Effector memory CD4-positive, alpha-beta T cell (primary cell): ENCODE measurements at places on chromosomes 2 and 18.
A peak's percentile ranks its signal among the peaks of the same experiment; 100 is the strongest.

DNA sequence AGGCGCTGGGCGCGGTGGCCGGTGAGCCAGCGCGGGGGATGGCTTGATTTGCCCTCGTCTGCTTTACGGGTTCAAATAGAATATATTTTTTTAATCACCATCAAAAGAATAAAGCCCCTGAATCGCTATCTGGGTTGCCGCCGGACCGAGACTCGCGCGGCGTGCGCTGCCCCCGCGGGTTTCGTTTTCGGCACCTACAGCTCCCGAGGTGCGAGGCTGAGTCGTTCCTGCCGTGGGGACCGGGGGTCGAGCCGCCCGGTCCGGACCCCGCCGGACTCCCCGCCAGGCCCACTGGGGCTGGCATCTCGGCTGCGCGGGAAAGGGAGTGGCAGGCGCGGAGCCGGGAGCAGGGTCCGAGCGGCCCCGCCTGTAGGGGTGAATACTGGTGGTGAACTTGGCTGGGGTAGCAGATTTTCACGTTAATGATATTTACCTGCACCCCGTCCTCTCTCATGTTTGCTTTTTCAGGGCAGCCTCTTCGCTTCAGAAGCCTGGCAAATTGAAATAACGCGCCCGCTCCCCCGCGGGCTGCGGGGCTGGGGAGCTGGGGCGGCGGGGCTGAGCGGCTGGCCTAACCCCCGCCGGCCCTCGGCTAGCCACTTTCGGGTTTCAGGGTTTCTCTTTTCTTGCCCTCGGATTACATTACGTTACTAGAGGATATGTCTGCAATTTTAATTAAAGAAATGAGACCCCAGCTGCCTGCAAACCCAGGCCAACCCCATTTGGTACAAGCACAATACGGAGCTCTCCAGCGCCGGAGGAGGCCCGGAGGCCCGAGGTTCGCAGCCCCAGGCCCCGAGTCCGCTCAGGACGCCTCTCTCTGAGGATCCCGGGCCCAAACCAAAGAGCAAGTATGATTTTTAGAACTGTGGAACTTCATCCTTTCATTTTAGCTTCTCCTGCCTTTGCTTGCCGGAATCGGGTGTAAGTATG is 1.7 kb upstream of the CELF4 start:
- no peak for DNase-seq
- H3K4me3 ChIP-seq: peak overlapping the region; percentile 49
- H3K27me3 ChIP-seq: peaks cover 31% of the 10 kb centered on the region
- peaks cover 10% of the 10 kb centered on the region for H3K4me1 ChIP-seq

DNA sequence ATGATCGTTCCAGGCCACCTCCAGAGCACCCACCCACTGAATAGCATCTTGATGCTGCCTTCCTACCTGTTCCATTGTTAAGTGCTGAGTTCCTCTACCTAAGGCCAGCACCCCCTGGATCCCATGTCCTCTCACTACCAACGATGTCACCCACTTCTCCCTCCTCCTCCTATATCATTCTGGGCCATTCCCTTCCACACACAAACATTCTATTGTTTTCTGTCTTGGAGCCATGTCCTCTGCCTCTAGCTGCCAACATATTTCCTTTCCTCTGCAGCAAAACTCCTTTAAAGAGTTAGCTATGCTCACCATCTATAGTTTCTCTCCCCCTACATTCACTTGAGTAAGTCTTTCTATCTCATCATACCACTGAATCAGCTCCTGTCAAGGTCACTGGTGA is 64.0 kb upstream of the ACKR3 start:
- H3K36me3 ChIP-seq: no peaks in the 10 kb centered on the region
- no peak for DNase-seq
- H3K4me1 ChIP-seq: peaks cover 6% of the 10 kb centered on the region
- H3K27ac ChIP-seq: no peak overlapping the region

GRCh38 chr18:13424363-13424762 is 205.8 kb downstream of the LDLRAD4 start:
- H3K27me3 ChIP-seq: no peaks in the 10 kb centered on the region
- DNase-seq: no peak
- H3K36me3 ChIP-seq: no peaks in the 10 kb centered on the region
- H3K4me1 ChIP-seq: peaks cover 13% of the 10 kb centered on the region

GRCh38 chr2:207801259-207801658 is 31.6 kb upstream of the FZD5 start:
- no peaks in the 10 kb centered on the region for H3K27me3 ChIP-seq
- DNase-seq: no peak
- no peaks in the 10 kb centered on the region for H3K4me1 ChIP-seq
- no peaks in the 10 kb centered on the region for H3K36me3 ChIP-seq

GRCh38 chr2:36451512-36451911 is 95.9 kb downstream of the CRIM1 start:
- no peak overlapping the region for H3K4me3 ChIP-seq
- no peaks in the 10 kb centered on the region for H3K36me3 ChIP-seq
- no peak overlapping the region for H3K27ac ChIP-seq

DNA sequence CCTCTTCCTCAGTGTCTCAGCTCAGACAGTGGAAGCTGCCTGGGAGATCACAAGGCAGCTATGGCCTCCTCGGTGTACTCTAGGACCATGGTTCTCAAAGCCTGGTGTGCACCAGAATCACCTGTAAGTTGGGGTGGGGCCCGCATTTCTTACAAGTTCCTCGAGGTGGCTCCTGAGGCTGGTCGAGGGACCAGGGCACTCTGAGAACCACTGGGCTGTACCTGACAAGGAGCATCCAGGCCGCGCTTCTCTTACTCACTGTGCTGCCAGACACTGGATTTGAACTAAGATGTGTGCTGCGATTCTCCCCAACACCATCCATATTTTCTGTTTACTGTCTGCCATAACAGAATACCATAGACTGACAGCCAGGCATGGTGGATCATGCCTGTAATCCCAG is 59.5 kb downstream of the DIPK1C start:
- peaks cover 2% of the 10 kb centered on the region for H3K4me1 ChIP-seq
- no peaks in the 10 kb centered on the region for H3K36me3 ChIP-seq
- DNase-seq: no peak
- no peak overlapping the region for H3K4me3 ChIP-seq
- H3K27me3 ChIP-seq: no peaks in the 10 kb centered on the region
- H3K27ac ChIP-seq: no peak overlapping the region

- no peaks in the 10 kb centered on the region for H3K36me3 ChIP-seq
- DNase-seq: no peak
- H3K27ac ChIP-seq: no peak overlapping the region
These were observed 1.7 kb upstream of the PER2 start for GRCh38 chr2:238290091-238290509.

DNA sequence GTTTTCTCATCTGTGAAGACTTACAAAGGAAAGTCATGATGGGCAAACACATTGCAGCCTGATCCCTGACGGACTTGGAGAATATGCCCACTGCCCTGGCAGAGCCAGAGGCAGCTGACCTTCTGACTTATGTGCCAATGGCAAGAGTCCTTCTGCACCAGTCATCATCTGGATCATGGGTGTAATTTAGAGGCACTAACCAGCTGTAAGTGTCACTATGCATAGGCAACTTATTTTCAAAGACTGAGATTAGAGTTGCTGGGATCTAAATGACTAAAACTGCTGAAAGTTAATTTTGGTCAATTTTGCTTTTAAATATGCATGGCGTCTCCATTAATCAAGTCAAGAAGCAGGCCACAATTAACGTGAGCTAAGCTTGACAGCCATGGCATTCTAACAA is 261.2 kb downstream of the BCL11A start:
- no peak overlapping the region for H3K4me3 ChIP-seq
- no peak overlapping the region for H3K27ac ChIP-seq
- no peaks in the 10 kb centered on the region for H3K4me1 ChIP-seq
- H3K36me3 ChIP-seq: no peaks in the 10 kb centered on the region

DNA sequence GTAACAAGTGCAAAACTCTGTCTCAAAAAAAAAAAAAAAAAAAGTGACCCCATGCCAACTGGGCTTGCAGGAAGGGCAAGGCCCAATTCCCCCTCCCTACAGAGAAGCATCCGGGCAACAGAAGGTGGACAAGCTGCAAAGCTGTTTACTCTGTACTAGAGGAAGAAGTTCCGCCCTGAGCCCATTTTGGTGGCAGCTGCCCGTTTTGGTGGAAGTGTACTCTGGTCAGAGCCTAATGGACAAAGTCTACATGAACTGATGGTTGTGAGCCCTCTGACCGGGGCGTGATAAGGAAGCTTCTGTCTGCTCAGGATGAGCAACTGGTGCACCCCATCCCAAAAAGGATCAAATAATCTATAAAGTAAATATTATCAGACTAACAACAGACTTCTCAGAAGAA is 65.0 kb downstream of the TRAPPC8 start:
- H3K36me3 ChIP-seq: peaks cover 43% of the 10 kb centered on the region
- no peak for DNase-seq
- no peaks in the 10 kb centered on the region for H3K4me1 ChIP-seq
- no peak overlapping the region for H3K27ac ChIP-seq
- H3K4me3 ChIP-seq: no peak overlapping the region

DNA sequence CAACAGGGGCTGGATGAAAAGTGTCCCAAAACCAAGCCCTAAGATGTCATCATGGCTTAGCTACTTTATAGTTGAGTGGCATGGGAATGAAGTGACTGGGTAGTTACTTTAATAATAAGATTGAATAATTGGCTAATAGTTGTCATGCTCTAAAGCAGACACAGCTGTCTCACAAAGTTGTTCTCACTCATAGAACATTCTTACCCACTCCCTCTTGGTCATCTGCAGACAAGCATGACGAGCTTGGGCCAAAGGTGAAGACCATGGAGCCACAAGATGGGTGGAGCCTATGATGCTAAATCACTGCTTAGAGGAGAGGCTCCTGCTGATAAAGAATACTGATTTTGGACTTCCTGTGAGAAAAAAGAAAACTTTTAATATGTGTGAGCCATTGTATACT is 62.4 kb upstream of the MMADHC start:
- no peaks in the 10 kb centered on the region for H3K4me1 ChIP-seq
- H3K27me3 ChIP-seq: no peaks in the 10 kb centered on the region
- no peaks in the 10 kb centered on the region for H3K36me3 ChIP-seq
- no peak overlapping the region for H3K27ac ChIP-seq
- H3K4me3 ChIP-seq: no peak overlapping the region
- no peak for DNase-seq

DNA sequence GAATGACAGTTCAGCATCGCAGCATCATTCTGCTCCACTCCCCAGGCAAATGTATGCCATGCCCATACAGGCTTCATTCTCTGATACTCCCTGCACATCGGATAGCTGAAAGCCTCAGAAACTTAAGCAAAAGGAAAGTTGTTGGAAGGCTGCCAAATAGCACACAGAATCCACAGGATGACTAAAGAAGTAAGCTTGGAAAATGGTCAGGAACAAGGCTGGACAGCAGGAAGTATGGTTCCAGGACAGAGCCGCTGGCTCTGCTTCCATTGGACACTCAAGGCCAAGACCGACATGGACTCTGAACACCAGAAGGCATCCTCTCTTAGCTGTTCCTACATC is 256.5 kb downstream of the CDH20 start:
- H3K4me3 ChIP-seq: no peak overlapping the region
- no peak for DNase-seq
- H3K27me3 ChIP-seq: no peaks in the 10 kb centered on the region
- H3K36me3 ChIP-seq: no peaks in the 10 kb centered on the region
- no peak overlapping the region for H3K27ac ChIP-seq
- H3K4me1 ChIP-seq: no peaks in the 10 kb centered on the region

DNA sequence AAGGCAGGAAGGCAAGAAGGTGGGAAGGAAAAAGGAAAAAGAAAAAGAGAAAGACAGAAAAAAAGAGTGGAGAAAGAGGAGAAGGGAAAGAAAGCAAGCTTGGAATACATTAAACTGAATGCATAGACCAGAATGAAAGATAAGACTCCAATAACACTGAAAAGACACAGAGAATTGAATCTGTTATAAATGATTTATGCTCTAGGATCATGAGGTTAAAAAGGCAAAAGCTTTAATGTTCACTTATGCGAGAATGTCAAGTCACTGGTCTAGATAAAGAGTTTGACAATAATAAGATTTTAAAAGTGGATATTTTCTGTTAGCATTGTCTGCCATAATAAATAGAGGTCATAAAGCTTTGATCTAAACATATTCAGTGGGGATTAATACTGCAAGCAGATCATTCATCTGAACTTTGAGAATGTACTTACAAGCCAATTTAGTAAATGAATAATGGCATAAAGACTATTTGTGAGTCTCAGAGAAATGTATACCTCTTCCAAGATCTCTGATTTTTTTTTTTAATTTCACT is 1069.2 kb upstream of the SLC39A10 start:
- H3K27me3 ChIP-seq: no peaks in the 10 kb centered on the region
- no peak for DNase-seq
- no peak overlapping the region for H3K4me3 ChIP-seq
- H3K27ac ChIP-seq: no peak overlapping the region

DNA sequence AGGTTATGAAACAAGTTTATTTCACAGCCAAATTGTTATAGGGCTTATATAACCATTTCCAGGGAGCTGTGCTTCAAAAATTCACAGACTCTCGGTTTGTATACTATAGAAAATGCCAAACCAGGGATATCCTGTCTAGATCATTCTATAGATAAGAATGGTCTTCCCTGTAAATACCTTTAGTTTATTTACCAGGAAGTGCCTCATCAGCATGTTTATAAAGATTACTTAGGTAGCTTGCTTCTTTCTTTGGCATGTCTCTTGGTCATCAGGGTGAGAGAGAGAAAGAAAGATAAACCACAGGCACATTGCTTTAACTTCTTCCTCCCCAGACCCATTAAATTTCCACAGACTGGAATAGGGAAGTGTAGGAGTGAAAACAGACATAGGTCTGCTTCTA is 439.4 kb downstream of the SPAG16 start:
- no peaks in the 10 kb centered on the region for H3K27me3 ChIP-seq
- DNase-seq: no peak
- no peak overlapping the region for H3K27ac ChIP-seq
- H3K4me3 ChIP-seq: no peak overlapping the region
- H3K36me3 ChIP-seq: no peaks in the 10 kb centered on the region
